Epithelial cell of proximal tubule (primary cell): ENCODE measurements at places on chromosomes 13 and 19.

DNA sequence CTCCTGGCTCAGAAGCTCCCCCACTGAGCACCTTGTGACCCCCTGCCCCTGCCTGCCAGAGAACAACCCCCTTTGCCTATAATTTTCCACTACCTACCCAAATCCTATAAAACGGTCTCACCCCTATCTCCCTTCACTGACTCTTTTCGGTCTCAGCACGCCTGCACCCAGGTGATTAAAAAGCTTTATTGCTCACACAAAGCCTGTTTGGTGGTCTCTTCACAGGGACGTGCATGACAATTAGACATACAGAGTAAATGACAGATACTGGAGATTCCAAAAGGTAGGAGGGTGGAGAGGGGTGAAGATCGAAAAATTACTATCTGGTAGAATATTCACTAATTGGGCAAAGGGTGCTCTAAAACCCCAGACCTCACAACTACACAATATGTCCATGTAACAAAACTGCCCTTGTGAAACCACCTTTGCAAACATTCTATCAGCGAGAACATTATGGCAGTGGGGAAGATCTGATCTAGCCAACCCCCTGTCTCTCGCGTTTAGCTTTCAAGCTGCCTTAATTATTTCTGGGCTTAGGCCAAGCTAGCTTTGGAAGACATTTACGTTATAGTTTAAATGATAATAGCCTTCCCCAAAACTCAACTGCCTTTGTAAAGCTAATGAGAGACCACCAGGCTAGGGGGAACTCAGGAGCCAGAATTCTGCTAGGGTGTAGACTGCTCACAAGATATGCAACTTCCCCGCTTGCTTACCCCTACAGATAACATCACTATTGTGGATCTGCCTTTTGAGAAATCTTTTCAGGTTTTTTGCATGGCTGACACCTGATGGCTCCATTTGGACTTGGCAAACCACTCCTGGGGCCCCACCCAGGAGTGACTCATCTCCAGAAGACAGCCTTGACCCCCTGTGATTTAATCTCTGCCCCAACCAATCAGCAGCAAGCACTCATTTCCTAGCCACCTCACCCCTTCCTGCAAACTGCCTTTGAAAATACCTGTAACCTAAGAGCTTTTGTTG is 1534.0 kb upstream of the SPRY2 start:
- DNase-seq = no peak

DNA sequence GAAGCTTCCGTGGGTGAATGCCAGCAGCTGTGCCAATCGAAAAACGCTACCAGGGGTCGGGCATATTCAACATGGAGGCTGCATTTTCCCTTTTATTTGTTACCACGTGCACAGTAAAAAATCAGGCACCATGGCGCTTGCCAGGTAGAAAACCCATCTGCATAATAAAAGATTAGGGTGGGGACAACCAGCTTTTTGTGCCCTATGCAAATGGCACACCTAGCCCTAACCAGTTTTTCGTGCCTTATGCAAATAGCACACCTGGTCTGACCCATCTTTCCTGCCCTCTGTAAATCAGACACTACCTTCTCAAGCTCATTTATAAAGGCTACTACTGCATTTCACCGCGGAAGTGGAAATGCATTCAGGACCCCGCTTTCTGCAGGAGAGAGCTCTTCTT is 62.1 kb upstream of the FREM2 start:
- no peak for DNase-seq

- DNase-seq = no peak
These were observed 210.9 kb downstream of the SHISA2 start for GRCh38 chr13:25840931-25841330.

DNA sequence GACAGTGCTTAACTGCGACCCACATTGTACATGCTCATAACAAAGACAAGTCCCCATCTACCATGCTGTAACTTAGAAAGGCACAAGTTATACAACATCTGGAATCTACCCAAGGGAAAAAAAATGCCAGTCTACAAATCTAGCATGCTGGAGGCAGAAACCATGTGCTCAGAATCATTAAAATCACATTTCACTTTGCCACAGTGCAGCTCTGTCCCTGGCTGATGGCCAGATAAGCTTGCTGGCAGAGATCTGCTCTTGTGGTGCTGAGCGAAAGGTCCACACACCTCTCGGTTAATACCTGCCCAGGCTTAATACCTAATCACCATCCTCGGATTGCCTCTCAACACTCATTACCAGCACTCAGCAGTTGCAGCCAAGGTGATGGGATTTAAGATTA is 74.1 kb upstream of the UQCRFS1 start:
- DNase-seq = no peak
